Non-pigmented ciliary epithelial cell (primary cell): ENCODE measurements at places on chromosomes 4 and X.

GRCh38 chr4:20062054-20062453 lies 189.7 kb upstream of the SLIT2 start:
- no peak for DNase-seq

DNA sequence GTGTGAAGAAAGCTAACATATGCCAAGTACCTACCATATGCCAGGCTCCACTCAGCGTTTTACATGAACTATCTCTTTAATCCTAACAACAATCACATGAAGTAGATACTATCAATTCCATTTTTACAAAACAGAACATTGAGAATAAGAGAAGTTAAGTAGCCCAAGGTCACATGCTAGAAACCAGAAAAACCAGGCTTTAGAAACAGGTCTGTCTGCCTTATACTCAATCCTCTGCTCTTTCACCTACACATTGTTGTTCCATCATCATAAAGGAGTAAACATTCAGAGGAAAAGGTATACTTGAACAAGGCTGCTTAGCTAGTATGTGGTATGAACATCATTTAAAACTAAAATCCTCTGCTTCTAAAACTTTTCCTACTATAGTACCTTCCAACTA lies 42.1 kb downstream of the WDFY3 start:
- no peak for DNase-seq

- no peak for DNase-seq
Observed at GRCh38 chrX:24842486-24842885, 148.8 kb downstream of the POLA1 start.

DNA sequence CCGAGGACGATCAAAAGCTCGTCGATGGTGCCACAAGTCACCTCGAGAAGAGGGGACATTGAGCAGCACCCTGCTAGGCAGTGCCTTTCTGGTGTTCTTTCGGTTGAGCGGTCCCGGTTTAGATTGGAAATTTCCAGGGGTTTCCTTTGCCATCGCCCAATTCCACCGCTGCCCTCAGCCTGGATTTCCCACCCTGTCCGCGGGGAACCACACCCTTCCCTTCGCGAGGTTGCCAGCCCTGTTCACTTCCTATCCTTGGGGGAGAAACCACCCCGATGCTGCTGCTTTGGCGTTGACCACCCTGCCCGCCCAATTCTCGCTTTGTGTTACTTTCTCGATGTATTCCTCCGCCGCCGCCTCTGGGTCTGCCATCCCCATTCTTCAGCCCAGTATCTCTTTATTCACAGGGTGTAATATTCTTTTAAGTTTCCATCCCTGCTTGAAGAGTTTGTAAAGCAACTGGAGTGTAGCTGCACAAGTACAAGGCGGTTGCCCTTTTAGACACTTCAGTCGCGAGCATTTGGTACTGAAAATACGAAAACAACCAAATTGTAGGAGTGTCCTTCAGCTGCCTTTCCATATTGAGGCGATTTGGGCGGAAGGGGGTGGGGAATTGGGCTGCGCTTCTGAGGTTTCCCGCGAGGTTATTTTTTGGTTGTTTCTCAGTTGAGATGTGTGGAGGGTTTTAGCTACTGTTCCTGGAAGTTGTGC lies 1.1 kb downstream of the OGT start:
- DNase-seq = no peak
